Astrocyte (in vitro differentiated cells and primary cell): ENCODE measurements at places on chromosomes 13 and 19. TPM values are rescaled to one million over a fixed set of nuclear protein-coding genes. Genes with fewer than 3 reads are reported as not detected.
A peak's percentile ranks its signal among the peaks of the same experiment; 100 is the strongest.

DNA sequence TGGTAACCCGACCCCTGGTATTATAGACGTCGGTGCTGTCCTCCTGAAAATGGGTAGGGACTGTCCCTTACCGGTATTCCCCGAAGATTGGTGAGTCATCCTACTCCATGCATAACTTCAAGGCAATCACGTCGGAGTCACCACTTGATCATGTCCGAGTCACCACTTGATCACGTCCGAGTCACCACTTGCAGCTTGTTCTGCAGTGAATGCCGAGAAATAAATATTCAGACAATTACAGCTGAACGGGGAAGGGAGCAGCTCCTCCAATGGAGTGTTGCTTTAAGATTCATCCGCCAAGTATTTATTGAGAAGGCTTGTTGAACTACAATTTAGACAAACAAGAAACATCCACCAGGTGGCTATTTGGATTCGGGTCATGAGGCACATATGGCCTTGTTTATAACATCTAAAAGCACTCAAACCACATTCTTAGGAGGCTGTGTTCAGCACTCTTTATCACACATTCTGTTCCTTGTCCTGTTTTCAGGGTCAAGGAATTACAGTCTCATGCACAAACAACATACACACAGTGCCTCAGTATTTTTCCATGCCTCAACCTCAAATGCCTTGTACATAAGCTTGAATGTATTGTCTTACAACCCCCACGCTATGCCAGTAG is 43.1 kb downstream of the ZNF726 start:
- DNase-seq = peak; percentile 81

GRCh38 chr19:43983912-43984686 is at the start of gene ZNF155:
Gene ZNF155, plus strand, starts transcription at chr19:43984188. Its CDS starts 4,356 bp downstream, at chr19:43988544.
- DNase-seq = peak; percentile 97

- no peak for DNase-seq
These were observed 560.2 kb upstream of the SPRY2 start for GRCh38 chr13:80901111-80901510.

- DNase-seq = no peak
These were observed 3.0 kb downstream of the MZF1 start for GRCh38 chr19:58569943-58570670.

GRCh38 chr13:20461860-20462532 is 63.7 kb downstream of the CRYL1 start:
- no peak for DNase-seq

DNA sequence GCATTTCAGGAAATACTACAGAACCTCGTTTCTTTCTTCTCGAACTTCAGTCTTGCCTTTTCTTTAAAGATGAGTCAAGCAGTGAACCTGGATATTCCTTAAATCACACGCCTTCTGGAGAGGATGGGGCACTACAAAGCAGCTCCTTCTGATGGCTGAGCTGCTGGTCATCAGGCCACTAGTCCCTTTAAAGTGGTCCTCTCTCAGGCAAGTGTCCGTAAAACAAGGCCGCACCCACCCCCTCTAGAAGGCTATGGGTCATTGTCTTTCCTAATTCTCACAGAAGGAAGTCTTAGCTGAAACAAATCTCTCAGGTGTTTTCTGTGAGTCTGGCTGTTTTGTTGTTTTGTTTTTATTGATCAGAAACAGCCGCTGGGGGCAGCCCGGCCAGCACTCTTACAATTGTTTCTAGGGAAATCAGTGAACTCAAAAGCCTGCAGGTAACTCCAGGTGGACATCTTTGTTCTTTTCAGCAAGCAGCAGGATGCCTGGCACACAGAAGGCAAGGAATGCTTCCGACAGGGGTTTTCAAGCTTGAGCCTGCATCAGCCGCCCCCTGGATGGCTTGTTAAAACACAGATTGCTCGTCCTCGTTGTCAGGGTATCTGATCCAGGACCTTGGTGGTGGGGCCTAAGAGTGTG is 45.4 kb downstream of the MBNL2 start:
- no peak for DNase-seq

GRCh38 chr13:29594303-29594709 is 1.2 kb downstream of the SLC7A1 start:
- peak; percentile 89 for DNase-seq

GRCh38 chr13:95676105-95676761 is 706 bp upstream of the DNAJC3 start:
- peak; percentile 47 for DNase-seq

DNA sequence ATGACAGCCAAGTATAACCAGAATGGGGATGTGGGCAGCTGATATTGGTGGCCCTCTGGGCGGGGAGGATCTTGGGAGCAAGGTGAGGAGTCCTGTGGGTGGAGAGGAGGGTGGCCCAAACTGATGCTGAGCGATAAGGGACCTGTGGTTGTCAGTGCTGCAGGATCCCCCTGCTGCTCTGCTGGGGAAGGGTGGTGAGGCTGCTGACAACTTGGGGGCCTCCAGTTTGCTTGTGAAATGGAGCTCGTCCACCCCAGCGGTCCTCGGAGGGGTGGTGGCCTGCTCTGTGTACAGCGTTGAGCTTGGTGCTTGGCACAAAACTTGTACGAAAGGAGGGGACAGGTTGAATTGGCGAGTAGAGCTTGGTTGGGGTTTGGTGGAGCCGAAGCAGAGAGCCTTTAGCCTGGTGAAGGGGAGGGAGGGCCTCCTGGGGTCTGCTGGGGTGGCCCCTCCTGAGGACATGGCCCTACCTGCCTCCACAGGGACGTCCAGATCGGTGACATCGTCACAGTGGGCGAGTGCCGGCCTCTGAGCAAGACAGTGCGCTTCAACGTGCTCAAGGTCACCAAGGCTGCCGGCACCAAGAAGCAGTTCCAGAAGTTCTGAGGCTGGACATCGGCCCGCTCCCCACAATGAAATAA is 2.9 kb downstream of the RPS11 start:
- DNase-seq = no peak

DNA sequence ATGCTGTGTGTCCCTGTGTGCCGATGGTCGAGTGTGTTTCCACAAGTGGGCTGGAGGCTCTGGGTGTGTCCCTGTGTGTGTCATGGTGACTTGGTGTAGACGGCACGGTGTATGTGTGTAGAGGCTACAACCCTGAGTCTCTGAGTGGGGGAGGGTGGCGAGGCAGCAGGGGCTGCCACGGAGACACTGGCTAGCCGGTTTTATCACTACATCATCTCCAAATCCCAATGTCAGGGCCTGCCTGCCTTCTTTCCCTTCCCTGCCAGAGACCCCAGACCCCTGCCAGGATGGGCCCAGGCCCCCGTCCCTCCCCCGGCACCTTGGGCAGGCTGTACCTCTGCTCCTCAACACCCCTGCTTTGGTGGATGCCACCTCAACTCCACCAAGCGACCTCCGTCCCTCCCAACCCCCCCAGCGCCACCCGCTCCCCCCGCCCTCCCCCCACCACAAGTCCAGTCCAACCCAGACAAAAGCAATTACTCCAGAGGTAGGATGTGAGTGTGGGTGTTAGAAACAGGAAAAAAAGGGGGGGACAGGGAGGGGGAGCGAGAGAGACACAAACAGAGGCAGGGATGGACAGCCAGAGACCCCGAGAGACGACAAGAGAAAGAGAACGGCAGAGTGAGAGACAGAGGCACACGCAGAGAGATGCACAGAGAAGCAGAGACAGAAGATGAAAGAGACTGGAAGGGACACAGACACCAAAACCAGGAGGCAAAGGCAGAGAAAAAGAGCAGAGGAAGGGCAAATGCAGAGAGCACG is 21.6 kb upstream of the POU2F2 start:
- no peak for DNase-seq

Gene CYP2F1
- not detected in 2 replicates for total RNA-seq

DNA sequence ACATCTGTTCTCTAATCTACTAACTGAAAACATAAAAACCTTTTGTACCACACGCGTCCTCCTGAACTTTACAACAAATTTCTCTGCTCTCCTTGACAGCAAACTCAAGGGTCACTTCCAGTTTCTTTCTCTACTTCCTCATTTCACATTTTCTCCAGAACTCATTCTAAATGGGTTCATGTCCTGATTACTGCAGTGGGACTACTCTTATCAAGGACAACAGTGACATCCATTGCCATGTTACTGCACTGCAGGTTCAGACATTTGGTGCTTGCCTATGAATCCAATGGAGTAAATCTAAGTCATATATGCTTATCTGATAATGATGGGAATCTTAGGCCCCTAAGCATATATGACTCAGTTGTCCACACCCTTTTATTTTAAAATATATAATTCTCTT is 35.3 kb downstream of the FPR3 start:
- DNase-seq = no peak

DNA sequence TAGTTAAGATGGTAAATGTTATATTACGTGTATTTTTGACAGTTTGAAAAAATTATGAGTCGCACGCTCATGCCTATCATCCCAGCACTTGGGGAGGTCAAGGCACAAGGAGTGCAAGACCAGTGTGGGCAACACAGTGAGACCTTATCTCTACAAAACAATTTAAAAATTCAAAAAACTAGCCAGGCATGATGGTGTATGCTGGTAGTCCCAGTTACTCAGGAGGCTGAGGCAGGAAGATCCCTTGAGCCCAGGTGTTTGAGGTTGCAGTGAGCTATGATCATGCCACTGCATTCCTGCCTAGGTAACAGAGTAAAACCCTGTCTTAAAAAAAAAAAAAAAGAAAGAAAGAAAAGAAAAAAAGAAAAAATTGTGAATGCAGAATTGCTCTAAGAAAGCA is 58.0 kb downstream of the TBC1D4 start:
- DNase-seq = no peak

- DNase-seq = no peak
These were observed 44.8 kb downstream of the PEX11G start for GRCh38 chr19:7444042-7444441.

DNA sequence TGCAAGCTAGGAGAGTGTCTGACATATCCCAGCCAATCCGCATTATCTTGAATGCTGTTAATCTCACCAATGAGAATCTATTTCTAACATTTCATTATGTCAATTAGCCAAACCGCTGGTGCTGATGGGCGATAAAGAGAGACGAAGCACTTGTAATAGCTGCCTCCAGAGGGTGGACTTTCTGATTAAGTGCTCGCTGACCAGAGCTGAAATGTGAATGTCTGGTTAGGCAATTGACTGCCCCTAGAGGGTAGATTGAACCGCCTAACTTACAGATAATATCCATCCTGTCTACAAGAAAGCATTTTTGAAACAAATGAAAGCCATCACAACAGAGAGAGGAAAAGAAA is 552 bp upstream of the GRWD1 start:
- DNase-seq = peak; percentile 92

DNA sequence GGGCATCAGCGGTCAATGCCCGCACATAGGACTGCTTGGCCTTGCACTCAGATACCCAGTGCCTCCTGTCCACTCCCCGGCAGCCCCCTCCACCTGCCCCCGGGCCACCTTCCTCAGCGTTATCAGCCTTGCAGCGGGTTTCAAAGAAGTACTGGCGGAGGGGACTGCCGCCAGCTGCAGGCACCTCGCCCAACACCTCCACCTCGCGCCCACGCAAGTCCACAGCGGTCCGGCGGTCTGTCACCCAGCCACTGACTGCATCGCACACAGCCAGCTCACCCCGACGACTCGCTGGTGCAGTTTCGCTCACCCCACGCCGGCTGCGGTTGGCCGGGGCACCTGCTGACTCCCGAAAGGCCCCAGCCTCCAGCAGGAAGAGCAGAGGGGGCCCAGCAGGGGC is 3.2 kb downstream of the NTF4 start:
- no peak for DNase-seq

Gene ZNF226
- 24.4 and 27.6 TPM in 2 replicates for total RNA-seq

DNA sequence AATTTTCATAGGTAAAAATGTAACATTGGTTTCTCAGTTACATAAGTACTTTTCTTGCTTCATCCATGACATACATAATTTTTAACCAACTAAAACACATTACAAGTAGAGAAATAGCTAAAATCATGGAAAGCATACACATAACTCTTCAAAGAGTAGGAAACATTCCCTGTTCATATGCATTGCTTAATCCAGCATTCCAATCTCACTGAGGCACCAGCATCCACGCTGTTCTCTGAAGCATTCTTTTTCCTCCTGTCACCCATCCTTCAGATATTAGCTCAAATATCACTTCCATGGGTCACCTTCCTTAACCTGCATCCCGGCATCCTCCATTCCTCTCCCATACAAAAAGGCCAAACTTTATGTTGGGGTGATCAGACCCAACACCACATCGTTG is 79.1 kb downstream of the ZNF254 start:
- DNase-seq = peak; percentile 8

DNA sequence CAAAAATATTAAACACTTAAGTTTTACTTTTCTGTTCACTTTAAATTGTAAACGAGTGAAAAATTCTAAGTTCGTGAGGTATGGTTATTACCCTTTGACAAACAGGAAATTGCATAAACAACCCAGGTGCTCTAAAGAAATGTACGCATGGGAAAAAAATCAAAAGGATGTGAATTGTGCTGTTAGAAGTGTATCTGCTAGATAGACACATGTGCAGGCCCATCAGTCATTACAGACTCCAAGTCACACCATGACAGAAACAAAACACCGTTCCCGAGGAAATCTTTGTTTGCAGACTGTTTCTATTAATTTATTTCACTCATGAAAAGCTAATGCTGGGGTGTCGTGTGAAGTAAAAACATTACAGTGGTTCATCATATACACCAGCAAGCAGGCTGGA is 17.0 kb upstream of the DOCK9 start:
- no peak for DNase-seq

GRCh38 chr19:48085076-48085475 is 25.5 kb downstream of the PLA2G4C start:
- no peak for DNase-seq

DNA sequence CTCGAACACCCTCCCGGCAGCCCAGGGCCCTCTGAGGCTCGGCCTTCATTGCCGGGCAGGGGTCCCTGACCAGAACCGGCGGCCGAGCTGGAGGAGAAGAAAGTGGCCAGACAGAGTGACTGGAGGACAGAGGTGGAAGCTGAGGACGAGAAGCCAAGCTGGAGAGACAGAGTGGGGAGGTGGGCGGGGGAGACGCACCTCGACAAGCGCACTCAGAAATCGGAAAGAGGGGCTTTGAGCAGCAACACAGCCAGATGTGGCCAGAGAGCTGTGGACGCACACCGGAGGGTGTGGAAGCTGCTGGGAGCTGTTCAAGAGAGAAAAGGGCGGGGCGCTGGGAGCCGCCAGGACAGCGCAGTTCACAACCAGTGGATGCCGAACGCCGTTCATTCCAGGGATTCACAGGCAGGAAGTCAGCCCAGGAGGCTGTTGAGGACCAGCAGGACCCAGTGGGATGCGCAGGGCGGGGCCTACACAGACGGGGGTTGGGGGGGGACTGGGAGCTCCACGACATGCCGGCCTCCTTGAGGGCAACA is 28.2 kb upstream of the C13orf46 start:
- no peak for DNase-seq

- no peak for DNase-seq
These were observed 89.7 kb downstream of the FRY start for GRCh38 chr13:32121316-32121715.
